NCI-H1436 treated with DMSO at 0.1 percent for 48 hours (cell line): ENCODE measurements at places on chromosomes 7 and 10.

DNA sequence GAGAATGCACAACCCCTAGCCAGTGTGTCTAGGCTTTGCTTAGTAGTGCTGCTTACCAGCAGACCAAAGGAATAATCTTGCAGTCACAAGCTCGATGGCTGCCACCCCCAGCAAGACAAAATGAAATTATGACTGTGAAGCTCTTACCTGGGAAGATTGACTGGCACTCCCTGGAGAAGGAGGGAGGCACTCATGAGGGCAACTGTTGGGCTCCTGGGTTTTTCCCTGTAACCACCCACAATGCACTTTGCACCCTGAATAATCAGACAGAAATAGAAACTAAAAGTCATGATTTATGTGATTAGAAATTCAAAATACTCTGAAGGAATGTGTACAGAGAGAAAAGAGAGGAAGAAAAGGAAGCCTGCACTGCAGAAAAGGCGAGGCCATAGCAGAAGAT is 144.3 kb upstream of the DGKB start:
- DNase-seq, result no peak

GRCh38 chr7:7564323-7564780 is 2.3 kb upstream of the MIOS start:
- DNase-seq, result no peak

DNA sequence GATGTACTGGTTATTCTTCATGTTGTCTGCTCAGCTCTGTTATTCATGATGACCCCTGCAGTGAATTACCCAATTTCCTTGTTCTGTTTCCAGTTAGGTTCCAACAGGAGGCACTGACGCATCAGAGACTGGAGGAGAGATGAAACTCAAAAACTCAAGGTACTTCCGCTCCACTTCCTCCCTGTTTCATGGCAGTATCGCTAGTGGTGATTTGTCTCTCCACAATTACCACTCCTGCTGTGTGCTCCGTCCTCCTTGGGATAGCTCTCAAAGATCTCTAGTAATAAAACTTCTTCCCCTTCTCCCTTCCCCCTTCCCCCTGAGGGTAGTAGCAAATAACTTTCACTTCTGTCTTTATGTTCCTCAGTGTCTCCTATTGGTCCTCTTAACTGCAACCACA is 107.4 kb upstream of the ABCB5 start:
- DNase-seq, result no peak

- no peak for DNase-seq
Observed at GRCh38 chr10:32548208-32548607, 102.3 kb downstream of the CCDC7 start.

DNA sequence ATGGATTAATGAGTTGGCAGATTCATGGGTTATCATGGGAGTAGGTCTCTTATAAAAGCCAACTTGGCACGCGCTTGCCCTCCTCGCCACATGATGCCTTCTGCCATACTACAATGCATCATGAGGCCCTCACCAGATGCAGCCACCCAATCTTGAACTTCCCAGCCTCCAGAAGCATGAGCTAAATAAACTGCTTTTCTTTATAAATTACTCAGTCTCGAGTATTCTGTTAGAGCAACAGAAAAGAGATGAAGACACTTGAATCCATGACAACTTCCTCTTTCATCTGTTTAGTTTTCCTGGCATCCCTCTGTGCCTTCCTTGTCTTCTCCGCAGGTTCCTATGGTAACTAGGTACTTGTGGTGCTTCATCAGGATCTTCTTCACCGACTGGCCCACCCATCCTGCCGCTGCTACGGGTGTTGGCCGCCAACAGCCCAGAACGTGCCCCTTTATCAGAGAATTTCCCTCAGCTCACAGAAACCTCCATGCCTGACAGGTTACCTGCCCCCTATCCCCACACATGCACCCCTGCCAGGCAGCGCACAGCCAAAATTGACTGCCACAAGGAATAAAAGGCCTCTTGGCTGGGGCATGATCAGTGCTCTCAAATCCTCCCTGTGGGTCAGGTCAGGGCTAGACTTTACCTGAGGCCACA is 28.0 kb upstream of the PPIF start:
- DNase-seq, result no peak

GRCh38 chr7:117269417-117269816 is 53.4 kb downstream of the WNT2 start:
- no peak for DNase-seq

GRCh38 chr7:88169717-88170320 is 50.0 kb downstream of the SRI start:
- no peak for DNase-seq

DNA sequence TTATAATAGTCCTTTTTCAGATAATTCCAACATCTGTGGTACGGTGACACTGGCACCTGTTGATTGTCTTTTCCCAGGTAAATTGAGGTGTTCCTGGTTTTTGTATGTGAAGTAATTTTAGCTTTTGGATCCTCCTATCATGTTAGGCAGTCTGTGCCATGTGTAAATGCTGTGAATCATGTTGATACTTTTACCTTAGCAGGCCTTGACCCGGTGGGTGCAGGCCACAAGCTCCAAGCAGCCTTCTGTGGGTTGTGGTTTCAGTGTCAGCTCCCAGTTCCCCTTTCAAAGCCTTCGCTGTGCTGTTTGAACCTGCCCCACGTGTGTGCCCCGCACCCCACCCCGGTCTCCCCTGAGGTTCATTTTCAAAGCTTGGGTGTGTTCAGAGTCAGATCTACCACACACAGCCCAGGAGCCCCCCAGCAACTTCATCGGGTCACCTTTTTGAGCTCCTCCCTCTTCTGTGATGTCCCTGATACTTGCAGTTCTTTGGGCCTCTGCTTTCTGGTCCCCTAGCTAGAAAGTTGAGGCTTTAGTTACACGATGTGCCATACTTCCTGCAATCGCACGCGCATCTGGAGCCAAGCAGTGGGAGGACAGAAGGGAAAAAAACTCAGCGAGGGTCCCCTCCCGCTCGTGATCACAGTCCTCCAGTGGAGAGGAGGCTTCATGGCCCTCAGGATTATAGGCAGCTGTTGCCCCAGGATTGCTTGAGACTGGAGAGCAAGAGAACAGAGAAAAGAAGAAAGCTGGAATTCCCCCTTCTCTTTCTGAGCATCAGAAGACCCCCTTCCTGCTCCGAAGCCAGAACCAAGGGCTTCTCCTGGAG is 8.7 kb upstream of the BHLHA15 start:
- no peak for DNase-seq

DNA sequence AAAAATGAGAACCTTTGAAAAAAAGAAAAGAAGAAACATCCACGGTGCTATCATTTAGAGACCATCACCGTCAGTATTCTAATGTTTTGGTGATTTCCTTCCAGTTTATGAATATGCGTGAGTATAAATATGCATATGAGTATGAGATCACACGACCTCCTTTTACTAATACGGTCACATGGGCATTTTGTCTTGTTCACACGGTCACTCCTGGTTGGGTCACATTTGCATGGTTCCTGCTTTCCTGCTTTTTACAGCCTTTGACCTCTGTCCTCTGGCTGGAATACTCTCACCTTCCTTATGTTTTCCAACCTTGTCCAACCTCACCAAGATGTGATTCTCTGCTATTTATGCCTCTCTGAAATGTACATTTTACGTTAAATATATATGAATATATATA is 25.3 kb upstream of the LMTK2 start:
- DNase-seq, result no peak

DNA sequence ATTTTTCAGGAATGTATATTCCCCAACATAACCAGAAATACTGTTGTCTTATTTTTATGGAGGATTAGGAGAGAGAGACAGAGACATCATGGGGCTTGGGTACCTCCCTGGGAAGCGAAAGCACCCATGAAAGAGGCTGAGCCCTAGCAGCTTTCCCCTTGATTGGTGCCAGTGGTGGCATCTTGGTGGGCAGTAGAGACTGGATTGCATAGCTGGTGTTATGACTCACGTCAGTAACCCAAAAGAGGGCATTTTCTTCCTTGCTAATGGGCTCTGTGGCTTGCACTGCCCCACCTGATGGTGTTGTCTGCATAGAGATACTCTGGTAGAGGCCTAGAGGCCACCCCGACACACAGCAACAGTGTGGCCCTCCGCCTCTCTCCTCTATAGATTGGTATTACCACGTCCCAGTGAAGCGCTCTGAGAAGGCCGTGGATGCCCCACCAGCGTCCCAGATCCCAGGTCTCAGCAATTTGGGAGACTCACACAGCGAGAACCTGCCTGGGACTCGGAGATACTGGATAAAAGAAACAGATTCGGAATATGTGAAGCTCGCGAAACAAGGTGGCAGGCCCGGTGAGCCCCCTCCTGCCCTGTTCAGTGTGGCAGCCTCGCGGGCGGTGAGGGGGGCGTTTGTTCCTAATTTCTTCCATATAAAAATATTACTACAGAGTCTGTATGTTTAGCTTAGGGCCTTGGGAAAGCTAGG is 5.8 kb downstream of the C7orf57 start:
- DNase-seq, result no peak

GRCh38 chr7:28410628-28411531 is 1.4 kb upstream of the CREB5 start:
- no peak for DNase-seq

DNA sequence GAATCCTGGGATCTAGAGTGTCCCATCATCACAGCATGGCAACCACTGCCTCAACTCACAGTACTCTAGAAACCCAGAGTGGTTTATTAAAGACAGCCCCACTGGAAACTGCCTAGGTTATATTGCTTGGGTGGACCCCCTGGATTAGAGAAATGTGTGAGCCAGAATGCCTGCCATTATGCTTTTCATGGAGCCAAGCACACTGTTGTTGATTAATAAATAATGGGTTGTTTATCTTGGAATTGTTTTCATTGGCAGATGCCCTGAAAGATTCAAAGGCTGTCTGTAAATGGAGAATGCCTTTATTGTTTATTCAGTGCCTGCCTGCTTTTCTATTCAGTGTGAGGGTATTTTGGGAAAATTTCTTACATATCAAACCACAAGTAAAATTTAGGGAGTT is 52.1 kb downstream of the GNAI1 start:
- no peak for DNase-seq

- no peak for DNase-seq
Observed at GRCh38 chr7:85162721-85163120, 24.1 kb downstream of the SEMA3D start.

DNA sequence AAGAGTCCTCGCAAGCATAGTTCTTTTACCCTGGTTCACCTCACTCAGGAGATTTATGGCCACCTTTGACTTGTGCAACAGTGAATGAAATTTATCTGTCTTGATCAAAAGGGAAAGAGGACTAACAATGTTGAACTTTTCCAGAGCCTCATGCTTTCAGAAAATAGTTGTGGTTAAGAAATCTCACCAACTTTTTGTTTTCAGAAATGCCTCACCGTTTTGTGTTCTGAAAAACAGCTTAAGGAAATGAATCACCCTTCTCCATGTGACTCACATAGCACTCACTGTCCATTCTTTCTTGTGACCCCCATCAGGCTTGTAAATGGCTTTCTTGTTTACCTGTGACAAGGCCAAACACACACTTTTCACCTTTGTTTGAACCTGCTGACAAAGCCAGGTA is 148.6 kb upstream of the FAM3C start:
- DNase-seq, result no peak

- DNase-seq, result no peak
Observed at GRCh38 chr7:28002638-28003037, 178.0 kb downstream of the JAZF1 start.

DNA sequence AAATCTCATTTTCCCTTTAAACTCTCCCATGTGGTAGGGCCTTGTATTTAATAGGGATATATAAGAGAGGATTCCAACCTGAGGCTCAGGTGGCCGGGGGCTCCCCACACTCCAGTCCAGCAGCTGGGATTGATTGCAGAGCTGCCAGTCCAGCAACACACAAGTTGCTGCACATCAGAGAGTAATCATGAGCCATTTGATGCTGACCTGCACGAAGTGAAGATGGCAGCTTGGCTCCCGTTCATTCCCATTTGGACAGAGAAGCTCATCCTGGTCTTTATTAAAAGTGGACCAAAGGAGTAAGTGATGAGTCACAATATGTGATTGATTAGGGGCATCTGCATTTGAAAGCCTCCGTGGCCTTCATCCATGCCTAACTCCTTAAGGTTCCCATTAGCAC is 202.4 kb downstream of the PLXNA4 start:
- DNase-seq, result no peak

DNA sequence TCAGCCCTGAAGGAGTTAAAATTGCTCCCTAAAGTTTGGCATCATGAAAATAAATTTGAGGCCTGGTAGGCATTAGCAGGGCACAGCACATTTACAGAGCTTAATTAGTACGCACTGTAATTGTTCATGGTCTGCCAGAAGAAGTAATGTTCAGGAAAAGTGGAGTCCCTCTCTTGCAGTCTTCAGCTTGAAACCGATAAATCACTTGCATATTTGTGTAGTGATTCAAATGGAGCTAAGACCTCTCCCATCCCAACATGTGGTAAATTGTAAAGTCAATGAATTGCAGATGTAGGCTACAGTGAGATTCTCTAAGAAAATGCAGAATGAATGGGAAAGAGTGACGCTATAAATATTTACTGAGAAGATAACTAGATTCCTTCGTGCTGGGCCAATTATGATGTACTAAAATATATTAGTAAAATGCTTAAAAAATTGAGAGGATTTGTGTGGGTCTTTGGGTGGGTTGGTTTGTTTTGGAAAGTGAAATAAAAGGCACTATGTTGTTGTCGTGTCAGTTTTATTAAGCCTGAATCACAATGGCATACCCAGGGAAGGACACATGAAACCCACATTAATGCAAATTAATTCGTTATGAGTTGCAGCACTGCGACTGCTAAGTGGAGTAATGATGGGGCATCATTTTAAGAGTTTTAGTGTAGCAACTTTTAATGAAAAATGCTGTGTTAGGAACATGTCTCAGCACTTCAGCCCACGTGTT is 8.4 kb downstream of the TCF7L2 start:
- no peak for DNase-seq

DNA sequence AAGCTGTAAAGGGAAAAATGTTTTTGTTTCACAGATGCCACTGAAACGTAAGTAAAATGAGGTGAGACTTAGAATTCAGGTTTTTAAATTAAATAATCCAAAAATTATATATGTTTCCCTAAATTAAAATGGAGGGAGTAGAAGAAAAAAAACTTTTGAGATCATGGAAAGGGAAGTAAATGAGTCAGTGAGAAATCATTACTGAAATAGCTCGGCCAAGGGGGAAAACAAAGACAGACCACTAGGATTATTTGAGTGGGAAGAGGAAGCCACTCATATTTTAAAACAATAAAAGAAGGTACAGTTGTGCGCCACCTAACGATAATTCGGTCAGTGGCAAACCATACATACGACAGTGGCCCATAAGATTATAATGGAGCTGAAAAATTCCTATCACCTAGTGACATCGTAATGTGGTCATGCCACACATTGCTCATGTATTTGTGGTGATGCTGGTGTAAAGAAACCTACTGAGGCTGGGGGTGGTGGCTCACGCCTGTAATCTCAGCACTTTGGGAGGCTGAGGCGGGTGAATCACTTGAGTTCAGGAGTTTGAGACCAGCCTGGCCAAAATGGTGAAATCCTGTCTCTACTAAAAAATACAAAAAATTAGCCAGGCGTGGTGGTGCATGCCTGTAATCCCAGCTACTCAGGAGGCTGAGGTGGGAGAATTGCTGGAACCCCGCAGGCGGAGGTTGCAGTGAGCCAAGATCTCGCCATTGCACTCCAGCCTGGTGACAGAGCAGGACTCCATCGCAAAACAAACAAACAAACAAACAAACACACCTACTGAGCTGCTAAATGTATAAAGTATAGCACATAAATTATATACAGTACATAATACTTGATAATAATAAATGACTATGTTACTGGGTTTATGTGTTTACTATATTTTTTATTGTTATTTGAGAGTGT is 64.7 kb downstream of the MKX start:
- DNase-seq, result no peak
